ENCODE measurements at places on chromosomes 2 and 18.

GRCh38 chr18:35027206-35027605 is 14.0 kb upstream of the MAPRE2 start:
- no peak for DNase-seq

- no peak for DNase-seq
These were observed 55.3 kb upstream of the HK2 start for GRCh38 chr2:74778381-74779264.

- no peak for DNase-seq
These were observed 24.9 kb upstream of the GPR155 start for GRCh38 chr2:174511580-174512260.

- DNase-seq, result no peak
These were observed 110.2 kb upstream of the TRIB2 start for GRCh38 chr2:12606472-12607000.

DNA sequence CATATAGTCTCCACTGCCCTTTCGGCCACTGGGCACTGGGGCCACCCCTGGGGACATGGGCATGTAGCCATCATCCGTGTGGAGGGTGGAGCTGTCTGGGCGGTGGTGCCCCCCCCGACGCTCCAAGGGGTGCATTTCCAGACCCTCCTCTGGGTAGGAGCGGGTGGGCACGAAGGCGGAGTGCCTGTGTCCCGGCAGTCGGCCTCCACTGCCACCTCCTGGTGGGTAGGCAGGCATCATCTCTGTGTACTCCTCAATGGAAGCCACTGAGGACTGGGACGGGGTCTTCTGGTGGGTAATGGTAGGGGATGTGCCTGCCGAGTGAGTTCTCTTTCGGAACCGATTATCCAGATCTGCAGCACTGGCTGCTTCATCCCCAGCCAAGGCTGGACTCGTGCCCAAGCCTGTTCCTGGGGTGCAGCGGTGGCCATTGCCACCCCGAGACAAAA is 2.8 kb downstream of the IRS1 start:
- DNase-seq, result peak; percentile 4

- no peak for DNase-seq
These were observed 20.5 kb downstream of the APLF start for GRCh38 chr2:68487773-68488355.

Measured in activated naive CD4-positive, alpha-beta T cell treated with Interleukin-2 at 50 U/mL for 16 hours (primary cell).